Adrenal gland (tissue), 19 donors: ENCODE measurements at places on chromosomes 4 and X. TPM values are rescaled to one million over a fixed set of nuclear protein-coding genes. Genes with fewer than 3 reads are reported as not detected.

- no peak for DNase-seq
Measured at GRCh38 chr4:176563591-176563990, 229.1 kb downstream of the VEGFC start.

DNA sequence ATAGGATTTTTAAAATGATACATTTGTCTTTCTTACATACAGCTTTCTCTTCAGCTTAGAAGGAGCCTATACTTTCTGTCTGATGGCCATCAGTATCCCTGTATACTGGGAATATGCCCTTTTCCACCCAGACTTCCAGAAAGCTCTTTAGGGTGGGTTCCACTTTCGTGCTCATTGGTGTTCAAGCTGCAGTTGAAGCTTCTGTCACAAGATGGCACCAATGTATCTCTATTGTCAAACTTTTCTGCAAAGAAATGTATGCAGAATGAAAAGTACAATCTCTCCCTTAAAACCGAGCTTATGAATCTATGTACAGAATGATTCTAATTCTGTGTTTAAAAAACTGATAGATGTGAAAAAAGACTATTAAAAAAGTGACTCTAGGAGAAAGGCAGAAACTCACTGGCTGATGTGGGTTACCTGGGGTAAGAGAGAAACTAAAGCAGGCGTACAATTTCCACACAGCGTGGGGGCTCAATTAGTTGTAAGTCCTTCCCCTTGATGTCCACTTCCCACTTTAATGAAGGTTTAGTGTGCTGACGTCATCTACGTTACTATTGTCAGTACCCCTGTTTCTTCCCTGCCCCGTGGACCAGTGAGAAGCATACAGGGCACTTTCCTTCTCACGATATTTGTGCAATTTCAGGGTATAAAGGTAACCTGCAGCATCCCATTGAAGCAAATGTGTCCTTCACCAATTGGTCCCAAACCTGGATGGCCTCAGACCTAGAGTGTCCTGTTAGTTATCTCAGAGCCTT is 57.3 kb upstream of the TCEAL2 start:
- peak; percentile 29 for DNase-seq

The TMEM35A gene
- total RNA-seq, result 0.36 TPM

The ADGRA3 gene
- 24.3 TPM for total RNA-seq

- DNase-seq, result no peak
Measured at GRCh38 chrX:426881-427280, 40.2 kb upstream of the PPP2R3B start.

- DNase-seq, result no peak
Measured at GRCh38 chr4:7289589-7289988, 97.3 kb downstream of the SORCS2 start.

The NLGN3 gene
- 51.6 TPM for total RNA-seq

- no peak for DNase-seq
Measured at GRCh38 chrX:131067216-131067615, 9.1 kb downstream of the ARHGAP36 start.

GRCh38 chr4:123788577-123788976 is 392.0 kb downstream of the SPRY1 start:
- no peak for DNase-seq

DNA sequence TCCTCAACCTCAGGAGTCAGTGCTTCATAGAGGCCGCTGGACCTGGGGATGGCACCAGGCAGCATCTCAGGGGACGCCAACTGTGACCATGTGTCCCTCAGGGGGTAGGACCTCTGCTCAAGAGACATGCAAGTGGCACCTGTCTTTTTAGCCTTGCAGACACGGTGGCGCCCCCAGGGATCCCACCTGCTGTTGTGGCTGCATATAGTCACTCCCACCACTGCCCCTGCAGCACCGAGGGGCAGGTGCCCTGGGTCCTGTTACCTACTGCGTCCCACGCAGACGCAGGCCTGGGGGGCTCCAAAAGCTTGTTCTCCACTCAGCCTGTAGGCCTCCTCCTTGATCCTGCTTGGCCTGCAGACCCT is 2.5 kb downstream of the MYL5 start:
- DNase-seq, result no peak

DNA sequence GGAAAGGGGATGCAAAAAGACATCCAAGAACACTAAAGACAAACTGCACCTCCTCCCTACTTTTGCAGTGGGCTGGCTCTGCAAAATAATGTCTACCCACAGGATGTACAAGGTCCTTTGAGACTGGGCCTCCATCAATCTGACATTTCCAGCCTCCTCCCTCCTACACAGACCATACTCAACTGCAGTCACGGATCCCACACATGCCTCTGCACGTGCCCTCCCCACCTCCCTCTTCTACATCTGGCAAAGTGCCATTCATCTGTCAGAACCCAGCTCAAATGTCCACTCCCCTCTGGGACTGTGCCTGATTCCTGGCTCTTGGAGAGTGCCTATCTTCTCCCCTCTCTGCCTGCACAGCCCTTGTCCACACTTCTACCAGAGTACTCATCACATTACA is 50.3 kb downstream of the CHRDL1 start:
- no peak for DNase-seq

The LRCH2 gene
- total RNA-seq, result 8.0 TPM

DNA sequence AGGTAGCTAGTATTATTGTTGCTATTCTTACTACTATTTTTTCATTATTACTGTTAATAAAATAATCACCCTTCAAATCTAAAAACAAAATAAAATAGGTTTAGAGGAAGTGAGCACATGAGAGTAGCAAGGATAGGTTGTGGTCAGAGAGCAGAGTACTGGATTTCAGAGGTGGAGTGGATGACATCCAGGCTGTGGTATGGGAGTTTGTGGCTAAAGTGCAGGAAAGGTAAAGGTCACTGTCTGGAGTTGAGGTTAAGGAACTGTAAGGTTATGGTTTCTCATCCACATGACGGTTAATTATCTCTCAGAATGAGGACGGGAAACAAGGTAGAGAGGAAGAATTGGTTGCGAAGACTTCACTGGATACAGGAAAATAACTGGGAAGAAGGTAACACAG is 27.7 kb downstream of the STEEP1 start:
- DNase-seq, result no peak

DNA sequence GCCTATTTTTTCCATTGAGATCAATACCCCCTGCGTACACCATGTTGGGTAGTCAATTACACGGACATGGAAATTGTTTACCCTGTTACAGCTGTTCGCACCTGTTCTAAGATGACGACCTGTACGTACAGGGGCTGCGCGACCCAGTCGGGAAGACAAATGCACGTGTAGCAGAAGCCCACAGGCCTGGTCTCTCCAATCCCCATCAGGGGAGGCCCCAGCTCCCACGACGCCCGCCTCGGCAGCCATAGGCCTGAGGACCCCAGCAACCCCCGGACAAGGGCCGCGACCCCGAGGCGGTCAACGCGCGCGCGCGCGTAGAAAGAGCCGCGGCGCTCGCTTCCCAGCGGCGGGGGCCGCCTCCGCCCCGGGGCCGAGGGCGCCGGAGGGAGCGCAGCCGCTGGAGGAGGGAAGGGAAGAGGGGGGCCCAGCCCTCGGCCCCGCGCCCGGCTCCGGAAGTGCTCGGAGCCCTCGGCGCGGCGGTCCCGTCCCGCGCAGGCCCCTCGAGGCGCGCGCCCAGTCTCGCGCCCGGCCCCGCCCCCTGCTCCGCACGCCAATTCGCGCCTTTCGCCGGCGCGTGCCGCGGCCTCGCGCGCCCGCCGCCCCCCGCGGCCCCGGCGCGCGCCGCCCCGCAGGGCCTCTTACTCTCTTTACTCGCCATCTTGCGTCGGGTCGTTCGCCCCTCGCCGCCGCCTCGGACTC is 618 bp downstream of the RBBP7 start:
- DNase-seq, result peak; percentile 38

DNA sequence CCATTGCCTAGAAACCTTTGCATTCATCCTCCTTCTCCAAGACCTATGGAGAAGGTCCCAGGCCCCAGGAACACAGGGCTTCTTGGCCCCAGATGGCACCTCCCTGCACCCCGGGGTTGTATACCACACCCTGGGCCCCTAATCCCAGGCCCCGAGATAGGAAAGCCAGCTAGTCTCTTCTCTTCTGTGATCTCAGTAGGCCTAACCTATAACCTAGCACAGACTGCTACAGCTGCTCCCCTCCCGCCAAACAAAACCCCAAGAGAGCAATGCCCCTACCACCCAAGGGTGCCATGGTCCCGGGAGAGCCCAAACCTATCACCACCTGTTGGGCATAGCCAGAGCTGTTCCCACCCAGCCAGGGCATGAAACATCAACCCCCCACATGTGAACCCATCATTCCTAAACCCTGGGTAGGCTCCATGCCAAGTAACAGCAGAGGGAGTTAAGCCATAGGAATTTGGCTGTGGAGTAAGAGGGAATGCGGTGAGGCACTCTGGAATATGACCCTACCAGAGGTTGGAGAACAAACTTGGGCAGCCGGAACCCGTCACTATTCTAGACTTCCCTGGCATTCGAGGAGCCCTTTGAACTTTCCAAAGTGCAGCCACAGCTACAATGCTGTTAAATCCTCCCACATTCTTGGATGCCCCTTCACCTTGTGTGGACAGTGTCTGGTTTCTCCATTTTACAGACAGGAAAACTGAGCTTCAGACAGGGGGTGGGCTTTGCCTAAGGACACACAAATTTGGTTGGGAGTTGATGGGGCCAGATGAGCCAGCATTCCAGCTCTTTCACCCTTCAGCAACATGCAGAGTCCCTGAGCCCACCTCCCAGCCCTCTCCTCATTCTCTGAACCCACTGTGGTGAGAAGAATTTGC is 10.9 kb upstream of the SASH3 start:
- no peak for DNase-seq

DNA sequence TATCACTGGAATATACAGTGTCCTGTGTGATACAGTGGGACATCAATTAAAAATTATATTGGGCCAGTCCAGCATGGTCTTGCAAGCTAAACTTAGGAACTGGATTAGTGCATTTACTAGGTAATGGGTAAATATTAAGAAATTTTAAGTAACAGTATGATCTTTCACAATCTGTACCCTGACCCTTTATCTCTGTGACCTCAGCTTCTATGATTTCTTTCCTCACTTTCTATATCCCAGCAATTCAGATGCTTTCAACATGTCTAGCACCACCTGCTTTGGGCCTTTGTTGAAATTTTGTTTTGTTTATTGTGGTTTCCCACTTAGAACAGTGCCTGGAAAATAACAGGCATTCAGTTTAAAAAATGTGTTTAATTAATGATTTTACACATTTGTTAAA is 2295.4 kb downstream of the ARAP2 start:
- no peak for DNase-seq

DNA sequence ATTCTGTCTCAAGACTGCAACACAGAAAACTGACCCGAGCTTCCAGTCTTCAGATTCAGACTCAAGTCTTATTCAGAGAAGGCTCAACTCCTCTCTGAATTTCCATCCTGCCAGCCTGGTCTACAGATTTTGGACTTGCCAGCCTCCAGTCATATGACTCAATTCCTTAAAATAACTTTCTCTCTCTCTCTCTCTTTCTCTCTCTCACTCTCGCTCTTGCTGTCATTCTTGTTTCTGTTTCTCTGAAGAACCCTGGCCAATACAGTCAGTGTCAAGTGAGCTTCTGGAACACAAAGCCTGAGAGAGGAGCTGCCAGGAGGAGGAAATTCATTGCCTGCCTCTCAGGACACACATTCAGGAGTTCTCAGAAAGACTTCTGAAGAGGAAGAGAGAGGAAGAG is 154.9 kb downstream of the PARM1 start:
- DNase-seq, result no peak

GRCh38 chrX:104310090-104310489 is 55.4 kb upstream of the ESX1 start:
- DNase-seq, result no peak

GRCh38 chr4:153020457-153020856 is 84.3 kb downstream of the FHDC1 start:
- DNase-seq, result no peak

GRCh38 chr4:111748157-111748556 is 397.1 kb upstream of the FAM241A start:
- DNase-seq, result no peak

DNA sequence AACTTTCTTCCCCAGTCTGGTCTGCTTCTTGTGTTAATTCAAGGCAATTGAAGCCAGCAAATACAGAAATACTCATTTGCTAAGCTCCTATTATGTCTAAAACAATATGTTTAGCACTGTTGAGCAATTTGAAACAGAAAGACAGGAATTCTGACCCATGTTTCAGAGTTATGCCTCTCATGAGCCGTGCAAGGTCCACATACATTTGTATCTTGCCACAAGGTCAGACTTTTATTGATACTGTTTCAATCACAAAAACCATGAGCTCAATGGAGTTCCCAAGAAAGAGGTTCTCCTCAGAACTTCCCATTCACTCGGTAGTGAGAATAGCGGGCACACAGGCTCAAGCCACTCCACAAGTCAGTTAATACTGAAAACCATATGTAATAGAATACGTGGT is 47.6 kb upstream of the SPRY1 start:
- no peak for DNase-seq

- DNase-seq, result no peak
Measured at GRCh38 chr4:151361966-151362365, 36.6 kb upstream of the SH3D19 start.

The CLTRN gene
- 0.55 TPM for total RNA-seq

The PACRGL gene
- total RNA-seq, result 16.3 TPM

DNA sequence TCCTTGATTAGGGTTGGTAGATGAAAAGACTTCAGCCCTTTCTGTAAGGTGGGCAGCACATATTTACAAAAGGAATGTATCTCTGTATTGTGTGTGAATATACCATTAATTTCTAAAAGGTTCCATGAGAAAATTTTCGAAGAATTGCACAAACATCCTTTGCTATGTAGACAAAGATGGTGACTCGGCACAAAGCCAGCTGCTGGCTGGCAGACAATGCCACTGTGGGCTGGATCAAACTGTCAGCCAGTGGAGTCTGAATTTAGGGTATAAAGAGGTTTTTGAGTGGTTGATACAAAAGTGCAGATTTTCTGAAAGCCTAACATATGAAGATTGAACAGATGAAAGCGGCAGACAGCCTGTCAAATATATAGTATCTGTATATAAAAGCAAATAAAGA is 5.6 kb upstream of the TXK start:
- DNase-seq, result no peak

DNA sequence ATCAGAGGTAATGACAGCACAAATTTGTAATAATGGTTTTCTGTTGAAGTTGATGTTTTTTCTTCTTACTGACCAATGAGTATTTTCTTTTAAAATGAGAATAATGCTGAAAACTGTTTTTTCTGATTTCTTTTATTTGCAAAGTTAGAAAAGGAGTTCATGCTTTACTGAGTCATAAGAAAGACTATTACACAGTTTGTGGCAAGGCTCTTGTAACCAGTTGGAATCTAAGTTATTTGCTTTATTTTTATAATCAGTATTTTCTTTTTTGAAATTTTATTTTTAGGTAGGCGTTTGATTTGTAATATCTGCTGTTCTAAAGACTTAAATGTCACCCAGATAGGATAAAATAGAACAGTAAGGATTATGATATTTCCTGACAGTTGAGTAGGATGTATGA is 25.5 kb downstream of the ANAPC4 start:
- DNase-seq, result no peak

The TMEM154 gene
- 0.11 TPM for total RNA-seq

DNA sequence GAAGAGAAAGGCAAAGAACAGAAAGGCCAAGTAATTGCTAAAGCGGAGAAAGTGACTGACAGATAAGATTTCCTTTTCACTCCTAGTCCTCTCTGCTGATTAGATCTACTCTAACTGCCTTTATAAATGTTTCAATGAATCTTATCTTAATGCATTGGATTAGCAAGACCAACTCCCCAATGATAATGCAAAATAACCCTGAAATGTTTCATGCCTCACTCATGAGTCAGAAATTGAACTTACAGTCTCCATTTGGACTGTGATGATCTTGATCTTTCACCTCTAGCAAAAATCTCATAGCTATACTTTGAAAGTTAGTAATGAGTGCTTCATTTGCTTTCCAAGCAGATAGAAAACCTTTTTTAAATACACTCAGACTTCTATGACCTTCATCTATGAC is 26.5 kb downstream of the SLC10A7 start:
- no peak for DNase-seq

The GSPT2 gene
- 14.6 TPM for total RNA-seq
